ENCODE measurements at places on chromosomes 4 and X.

DNA sequence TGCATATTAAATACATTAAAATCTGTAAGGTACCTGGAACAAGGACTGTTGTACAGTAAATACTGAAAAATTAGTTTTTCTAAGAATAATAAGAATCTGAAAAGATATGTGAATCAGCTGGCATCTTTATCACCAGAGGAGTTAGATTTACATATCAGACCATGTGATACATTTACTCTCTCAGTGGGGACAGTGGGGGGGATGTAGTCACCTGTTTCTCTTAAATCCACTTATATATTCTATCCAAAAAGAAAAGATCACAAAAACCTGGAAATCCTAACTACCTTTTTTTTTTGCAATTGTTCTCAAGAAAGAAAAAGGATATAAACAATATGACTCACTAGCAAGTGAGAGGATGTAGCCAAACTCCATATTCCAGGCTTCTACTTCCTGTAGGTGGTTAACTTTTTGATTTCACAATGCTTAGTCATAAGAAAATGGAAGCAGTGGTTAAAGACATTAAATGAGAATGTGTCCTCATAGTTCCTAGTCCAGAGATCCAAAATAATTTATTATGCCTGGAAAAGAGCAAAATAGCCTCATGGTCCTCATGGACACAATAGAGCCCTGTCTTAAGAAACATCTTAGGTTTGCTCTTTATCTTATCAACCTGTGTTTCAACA, 22.5 kb upstream of the MYOZ2 start:
- DNase-seq: peak; percentile 83

- DNase-seq: no peak
Observed at GRCh38 chrX:71671043-71671780, 3.9 kb downstream of the LOC101059915 start.

- DNase-seq: no peak
Observed at GRCh38 chr4:99966692-99967091, 16.6 kb upstream of the H2AZ1 start.

GRCh38 chr4:183907871-183908683, 3.0 kb downstream of the STOX2 start:
- DNase-seq: no peak

DNA sequence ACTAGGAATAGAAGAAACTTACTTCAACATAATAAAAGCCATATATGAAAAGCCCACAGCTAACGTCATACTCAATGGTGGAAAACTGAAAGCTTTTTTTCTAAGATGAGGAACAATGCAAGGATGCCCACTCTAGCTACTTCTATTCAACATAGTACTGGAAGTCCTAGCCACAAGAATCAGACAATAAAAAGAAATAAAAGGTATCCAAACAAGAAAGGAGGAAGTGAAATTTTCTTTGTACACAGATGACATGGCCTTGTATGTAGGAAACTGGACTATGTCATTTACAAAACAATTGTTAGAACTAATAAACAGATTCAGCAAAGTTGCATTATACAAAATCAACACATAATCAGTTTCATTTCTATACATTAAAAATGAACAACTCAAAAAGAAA, 25.5 kb upstream of the NXT2 start:
- no peak for DNase-seq

GRCh38 chrX:107741404-107741790, 34.2 kb downstream of the TSC22D3 start:
- DNase-seq: no peak
